ENCODE measurements at places on chromosomes 2 and 18. TPM values are rescaled to one million over a fixed set of nuclear protein-coding genes. Genes with fewer than 3 reads are reported as not detected.

DNA sequence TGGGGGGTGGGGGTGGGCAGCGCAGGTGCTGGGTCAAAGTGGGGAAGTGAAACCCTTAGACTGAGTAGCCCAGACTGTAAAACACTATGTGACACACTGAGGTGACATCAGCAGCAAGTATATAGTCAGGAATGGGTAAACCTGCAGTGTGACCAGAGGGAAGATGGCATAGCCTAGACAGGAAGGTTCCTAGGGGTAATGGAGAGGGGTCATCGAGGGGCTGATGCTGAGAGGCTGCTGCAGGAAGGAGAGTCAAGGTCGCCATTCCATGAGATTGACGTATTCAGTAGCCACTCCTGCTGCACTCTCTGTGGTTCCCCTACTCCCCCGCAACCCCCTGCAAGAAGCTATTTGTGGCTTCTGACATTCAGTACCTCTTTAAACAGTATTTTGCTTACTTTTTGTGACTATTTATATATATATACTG, 111.7 kb downstream of the CHST9 start:
- no peaks in the 10 kb centered on the region for H3K36me3 ChIP-seq
- no peak for DNase-seq
- H3K27ac ChIP-seq, result no peak overlapping the region
- no peaks in the 10 kb centered on the region for H3K27me3 ChIP-seq
- H3K4me3 ChIP-seq, result no peak overlapping the region
- H3K4me1 ChIP-seq, result no peaks in the 10 kb centered on the region

Gene RRM2
- 48.3 TPM for total RNA-seq

Gene ADD2
- 0.15 TPM for total RNA-seq

DNA sequence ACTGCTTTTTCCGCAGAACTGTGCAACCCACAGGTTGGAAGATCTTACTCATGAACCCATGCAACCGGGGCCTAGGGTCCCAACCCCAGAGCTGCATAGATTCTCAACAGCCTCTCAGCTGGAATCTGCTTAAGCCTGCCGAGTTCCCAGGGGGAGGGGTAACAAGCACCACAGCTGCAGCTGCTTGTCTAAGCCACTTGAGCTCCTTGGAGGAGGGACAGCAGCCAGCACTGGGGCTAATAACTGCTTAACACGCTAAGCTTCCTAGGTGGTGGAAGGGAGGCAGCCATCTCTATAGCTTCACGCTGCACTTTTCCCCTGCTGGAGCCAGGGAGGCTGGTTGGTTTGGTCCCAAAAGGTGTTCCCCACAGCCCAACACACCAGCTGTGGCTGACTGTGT, 311.6 kb downstream of the DSC3 start:
- H3K27ac ChIP-seq, result no peak overlapping the region
- no peaks in the 10 kb centered on the region for H3K36me3 ChIP-seq
- no peaks in the 10 kb centered on the region for H3K27me3 ChIP-seq
- DNase-seq, result no peak
- no peaks in the 10 kb centered on the region for H3K4me1 ChIP-seq

DNA sequence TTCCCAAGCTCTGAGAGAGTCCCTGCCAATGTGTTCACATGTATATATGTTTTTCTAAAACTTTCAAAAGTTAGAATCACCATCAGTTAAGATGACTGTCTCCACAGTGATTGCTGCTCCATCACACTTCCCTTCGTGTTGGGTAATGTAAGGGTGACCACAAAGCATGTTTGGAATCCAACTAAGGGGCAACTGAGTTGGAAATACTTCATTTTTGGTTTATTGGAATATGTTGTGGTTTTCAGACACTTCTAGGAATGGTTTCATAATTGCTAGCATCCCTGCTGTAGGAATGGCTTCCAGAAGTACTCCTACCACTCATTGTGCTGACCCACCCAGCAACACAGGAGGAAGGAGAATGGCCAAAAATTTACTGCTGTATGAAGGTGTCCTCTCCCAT, 212.5 kb upstream of the GULP1 start:
- H3K4me1 ChIP-seq, result peaks cover 13% of the 10 kb centered on the region
- no peaks in the 10 kb centered on the region for H3K27me3 ChIP-seq
- H3K27ac ChIP-seq, result peak overlapping the region; percentile 64
- H3K36me3 ChIP-seq, result no peaks in the 10 kb centered on the region
- no peak overlapping the region for H3K4me3 ChIP-seq

DNA sequence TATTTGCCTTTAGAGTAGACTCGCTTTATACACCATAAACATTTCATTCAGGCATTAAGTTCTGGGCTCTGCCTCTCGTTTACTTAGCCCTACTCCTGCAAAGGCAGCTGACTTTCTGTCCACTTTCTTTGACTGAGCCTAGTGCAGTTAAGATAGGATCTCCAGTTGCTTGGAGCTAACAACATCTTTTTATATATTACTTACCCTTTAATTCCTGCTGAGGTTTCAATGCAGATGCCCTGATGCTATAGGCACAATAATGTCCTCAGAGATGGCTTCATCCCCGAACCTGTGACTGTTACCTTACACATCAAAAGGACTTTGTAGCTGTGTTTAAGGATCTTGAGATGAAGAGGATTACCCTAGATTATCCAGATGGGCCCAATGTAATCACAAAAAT, 505.8 kb upstream of the TNP1 start:
- no peaks in the 10 kb centered on the region for H3K36me3 ChIP-seq
- H3K27me3 ChIP-seq, result no peaks in the 10 kb centered on the region
- no peak for DNase-seq
- H3K4me3 ChIP-seq, result no peak overlapping the region

DNA sequence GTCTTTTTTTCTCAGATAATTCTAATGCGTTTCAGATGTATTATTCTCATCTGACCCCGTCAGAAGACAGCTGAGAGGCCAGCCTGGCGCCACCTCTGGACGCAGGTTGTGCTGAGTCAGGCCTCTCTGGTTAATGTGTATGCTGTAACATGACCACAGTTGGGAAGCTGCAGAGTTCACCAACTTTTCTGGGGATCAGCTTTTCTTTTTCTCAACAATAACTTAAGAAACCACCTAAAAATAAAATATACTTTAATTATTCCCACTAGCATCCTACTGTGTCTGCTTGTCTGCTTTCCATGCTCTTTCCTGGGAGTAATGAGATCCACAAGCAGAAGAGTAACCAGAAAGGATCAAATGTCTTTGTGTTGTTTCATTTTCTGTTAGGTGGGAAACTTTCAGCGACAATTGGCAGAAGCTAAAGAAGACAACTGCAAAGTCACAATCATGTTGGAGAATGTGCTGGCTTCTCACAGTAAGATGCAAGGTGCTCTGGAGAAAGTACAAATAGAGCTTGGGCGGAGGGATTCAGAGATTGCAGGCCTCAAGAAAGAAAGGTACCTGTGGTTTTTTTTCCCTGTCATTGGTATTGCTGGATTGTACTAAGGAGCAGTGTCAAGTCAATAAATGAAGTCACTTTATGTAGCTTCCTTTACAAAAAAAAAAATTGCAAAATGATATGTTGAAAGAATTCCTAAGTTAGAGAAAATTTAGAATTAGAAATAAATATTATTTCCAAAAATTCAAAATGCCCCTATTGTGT, 79.8 kb downstream of the CCDC150 start:
- H3K36me3 ChIP-seq, result peaks cover 2% of the 10 kb centered on the region
- peak overlapping the region; percentile 92 for H3K27ac ChIP-seq
- DNase-seq, result no peak
- H3K4me3 ChIP-seq, result peak overlapping the region; percentile 37
- peaks cover 12% of the 10 kb centered on the region for H3K4me1 ChIP-seq
- no peaks in the 10 kb centered on the region for H3K27me3 ChIP-seq

Gene MARCO
- not detected for total RNA-seq

GRCh38 chr2:236871500-236872001, 214.1 kb upstream of the COPS8 start:
- peak overlapping the region; percentile 95 for H3K27ac ChIP-seq
- DNase-seq, result no peak
- H3K27me3 ChIP-seq, result no peaks in the 10 kb centered on the region

DNA sequence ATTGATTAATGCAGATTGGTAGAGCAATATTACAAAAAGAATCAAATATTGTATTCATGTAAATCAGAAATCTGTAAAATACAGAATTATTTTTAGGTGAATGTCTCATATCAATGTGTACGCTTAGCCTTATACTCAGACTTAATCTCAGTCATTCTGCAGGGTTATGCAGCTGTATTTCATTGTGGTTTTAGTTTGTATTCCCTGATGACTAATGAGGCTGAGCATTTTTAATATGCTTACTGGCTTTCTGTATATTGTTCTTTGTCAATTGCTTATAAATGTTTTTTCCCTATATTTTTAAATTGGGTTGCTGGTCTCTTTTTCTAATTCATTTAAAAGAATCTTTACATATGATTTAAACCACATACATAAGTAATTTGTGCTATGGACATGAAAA, 50.1 kb downstream of the CDH19 start:
- H3K36me3 ChIP-seq, result no peaks in the 10 kb centered on the region
- H3K4me1 ChIP-seq, result no peaks in the 10 kb centered on the region
- H3K27ac ChIP-seq, result no peak overlapping the region
- peaks cover 1% of the 10 kb centered on the region for H3K27me3 ChIP-seq
- H3K4me3 ChIP-seq, result no peak overlapping the region

DNA sequence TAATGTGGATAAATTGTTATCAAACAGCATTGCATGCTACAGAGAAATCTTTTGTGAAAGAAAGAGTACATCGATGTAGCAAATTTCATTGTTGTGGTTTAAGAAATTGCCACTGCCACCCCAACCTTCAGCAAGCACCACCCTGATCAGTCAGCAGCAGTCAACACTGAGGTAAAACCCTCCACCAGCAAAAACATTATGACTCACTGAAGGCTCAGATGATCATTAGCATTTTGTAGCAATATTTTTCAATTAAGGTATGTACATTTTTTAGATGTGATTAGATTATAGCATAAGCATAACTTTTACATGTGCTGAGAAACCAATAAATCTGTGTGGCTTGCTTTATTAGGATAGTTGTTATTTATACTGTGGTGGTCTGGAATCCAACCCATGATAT, 75.5 kb downstream of the ZNF385B start:
- H3K4me3 ChIP-seq, result no peak overlapping the region
- no peaks in the 10 kb centered on the region for H3K4me1 ChIP-seq
- H3K36me3 ChIP-seq, result no peaks in the 10 kb centered on the region
- DNase-seq, result no peak

- DNase-seq, result no peak
- no peaks in the 10 kb centered on the region for H3K27me3 ChIP-seq
- no peak overlapping the region for H3K27ac ChIP-seq
- peaks cover 30% of the 10 kb centered on the region for H3K36me3 ChIP-seq
- H3K4me3 ChIP-seq, result no peak overlapping the region
Measured at GRCh38 chr2:38863061-38863695, 12.6 kb downstream of the DHX57 start.

GRCh38 chr2:105748566-105748965, 3.9 kb downstream of the NCK2 start:
- H3K4me1 ChIP-seq, result peaks cover 44% of the 10 kb centered on the region
- H3K4me3 ChIP-seq, result no peak overlapping the region
- H3K27me3 ChIP-seq, result no peaks in the 10 kb centered on the region
- no peak overlapping the region for H3K27ac ChIP-seq
- DNase-seq, result no peak
